ENCODE measurements at places on chromosomes 13 and 19.

- no peak for DNase-seq
Measured at GRCh38 chr19:7262470-7262869, 31.7 kb downstream of the INSR start.

DNA sequence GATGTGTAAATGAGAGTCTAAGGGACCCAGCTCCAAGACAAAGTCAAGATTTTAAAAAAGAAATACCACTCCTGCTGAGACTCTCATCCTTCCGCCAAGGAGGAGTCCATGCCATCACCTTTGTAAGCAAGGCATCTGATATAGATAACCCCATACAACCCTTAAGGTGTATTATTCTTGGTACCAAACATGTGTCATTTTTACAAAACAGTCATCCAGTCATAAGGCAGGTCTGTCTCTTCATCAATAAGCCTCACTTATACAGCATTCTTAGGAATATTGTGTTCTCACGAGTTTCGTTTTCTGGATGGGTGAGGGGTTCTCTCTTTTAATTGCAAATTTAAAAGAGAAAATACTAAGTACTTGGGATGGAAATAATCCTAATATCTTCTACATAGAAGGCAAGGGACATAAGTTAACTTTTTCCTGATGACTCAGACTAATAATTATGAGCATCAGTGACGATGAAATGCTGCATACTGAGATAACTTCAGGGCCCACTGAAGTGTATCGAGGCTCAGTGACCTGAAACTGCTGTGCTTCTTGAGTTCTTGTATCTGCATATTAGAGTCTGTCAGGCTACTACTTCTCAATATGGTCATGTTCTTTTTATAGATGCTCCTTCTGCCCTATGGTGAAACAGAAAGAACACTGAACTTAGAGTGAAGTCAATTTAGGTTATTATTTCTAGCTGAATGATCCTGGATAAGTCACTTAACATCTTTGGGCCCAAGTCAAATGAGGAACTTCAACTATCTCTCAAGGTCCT, 166.6 kb downstream of the KLF12 start:
- no peak for DNase-seq

- no peak for DNase-seq
Measured at GRCh38 chr13:58080806-58081205, 449.3 kb downstream of the PCDH17 start.

DNA sequence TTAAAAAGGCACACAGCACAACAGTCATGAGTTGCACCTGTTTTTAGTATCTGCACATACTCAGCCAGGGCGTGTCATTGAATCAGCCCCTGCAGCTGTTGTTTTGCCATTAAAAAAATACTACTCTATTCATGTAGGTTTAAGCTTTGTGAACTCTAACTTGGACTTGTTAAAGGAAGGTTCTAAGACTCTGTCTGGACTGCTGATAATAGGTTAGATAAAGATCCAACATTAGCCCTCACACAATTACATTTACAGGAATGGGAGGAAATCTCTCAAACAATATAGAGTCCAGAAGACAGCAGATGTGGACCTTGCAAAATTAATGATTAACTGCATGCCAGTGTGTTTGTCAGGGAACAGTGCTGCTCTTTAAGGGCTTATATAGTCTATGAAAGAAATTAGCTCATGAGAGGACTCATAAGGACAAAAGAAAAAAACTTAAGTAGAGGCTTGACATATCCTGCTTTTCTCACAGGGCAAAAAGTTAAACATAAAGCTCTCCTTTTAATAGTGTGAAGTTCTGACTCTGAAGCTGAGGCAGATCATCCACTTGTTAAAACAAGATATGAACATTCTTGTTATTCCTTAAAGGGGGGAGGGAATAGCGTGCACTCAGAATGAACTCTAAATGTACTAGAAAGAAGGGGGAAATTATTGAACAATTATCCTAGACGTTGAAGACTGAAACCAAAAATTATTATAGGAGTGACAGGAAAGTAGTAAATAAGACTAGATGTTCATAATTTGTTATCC, 243.6 kb downstream of the NDFIP2 start:
- DNase-seq, result no peak

GRCh38 chr13:48873587-48873986, 102.1 kb upstream of the FNDC3A start:
- peak; percentile 78 for DNase-seq

GRCh38 chr19:49876422-49877019, 634 bp downstream of the AKT1S1 start:
- peak; percentile 99 for DNase-seq

DNA sequence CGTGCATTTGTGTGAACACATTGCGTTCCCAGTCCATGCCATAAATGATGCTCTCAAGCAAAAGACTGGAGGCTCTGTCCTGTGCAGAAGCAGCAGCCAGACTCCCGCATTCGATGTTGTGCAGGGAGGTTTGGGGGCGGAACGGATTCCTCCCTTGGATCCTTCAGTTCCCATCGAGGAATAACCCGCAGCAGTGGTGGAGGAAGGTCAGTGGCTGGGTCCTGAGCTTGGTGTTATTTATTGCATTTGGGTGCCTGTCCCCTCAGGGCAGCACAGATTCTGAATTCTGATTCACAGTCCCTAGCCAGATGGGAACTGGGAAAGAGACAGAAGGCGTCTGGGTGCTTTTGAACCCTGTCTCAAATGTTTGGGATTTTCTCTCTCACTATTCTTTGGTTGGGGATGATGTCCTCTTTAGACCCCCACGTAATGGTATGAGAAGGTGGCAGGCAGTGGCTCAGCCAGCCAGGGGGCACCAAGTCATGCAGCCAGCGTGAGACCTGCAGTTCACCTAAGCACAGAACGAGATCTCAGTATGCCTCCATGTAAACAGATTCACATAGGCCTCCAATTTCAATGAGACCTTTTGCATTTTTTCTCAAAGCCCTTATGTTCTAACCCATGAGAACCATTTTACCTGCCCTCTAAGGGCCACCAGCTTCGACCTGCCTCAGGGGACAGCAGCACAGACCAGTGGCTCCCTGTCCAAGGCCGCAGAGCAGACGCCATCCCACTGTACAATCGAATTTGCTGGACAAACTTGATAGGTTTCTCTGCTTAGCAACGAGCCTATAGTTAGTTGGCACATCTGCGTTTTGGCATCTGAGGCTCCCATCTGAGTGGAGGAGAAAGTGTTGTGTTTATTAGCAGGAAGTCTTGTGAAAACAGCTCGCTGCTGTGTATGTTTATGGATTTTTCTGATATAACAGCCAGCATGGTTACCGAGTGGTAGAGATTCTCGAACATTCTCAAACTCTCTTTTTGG, 17.8 kb downstream of the KCTD15 start:
- no peak for DNase-seq

DNA sequence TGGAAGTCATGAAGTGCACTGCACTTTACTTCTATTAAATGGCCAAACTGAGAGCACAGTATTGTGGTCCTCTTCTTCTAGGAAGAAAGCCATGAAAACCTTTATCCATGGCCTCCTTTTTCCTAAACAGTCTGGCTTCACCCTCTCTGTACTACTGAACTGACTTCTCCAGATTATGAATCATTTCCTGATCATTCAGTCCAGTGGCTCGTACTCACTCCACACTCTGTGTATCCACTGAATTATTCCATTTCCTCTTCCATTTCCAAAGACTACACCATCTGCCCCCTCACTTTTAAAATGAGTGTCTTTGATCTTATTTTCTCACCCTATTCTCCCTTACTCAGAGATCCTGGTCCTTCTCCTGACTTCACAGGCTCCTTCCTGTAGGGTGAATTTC, 29.7 kb upstream of the FREM2 start:
- peak; percentile 12 for DNase-seq

- no peak for DNase-seq
Measured at GRCh38 chr13:95226932-95227695, 74.1 kb downstream of the ABCC4 start.

DNA sequence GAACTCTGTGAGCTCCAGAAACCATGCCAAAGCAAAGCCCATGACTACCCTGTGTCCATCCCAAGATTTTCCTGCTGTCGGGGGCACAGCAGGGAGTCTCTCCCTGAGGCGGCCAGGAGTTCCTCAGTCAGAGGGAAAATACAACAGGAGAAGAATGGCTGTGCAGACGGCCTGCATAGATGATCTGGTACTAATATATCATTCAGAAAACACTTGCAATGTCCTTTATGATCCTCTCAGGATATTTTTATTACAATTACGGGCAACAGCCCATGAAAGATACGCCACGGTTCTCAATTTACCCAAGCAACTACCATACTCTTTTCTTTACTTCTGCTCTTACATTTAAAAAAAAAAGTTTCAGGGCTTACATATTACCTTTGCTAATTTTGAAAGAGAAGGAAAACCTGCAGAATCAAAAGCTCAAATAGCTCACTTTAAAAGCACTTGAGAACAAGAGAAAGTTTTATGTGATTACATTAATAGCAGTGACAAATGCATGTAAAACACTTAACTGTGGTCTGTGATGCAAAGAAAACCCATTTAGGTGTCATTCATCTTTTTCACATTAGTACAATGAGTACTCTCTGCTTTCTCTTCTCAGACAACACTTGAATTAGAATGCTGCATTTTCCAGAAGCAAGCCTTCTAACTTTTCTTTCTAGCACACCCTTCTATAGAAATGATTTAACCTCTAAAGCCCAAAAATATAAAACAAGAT, 460.8 kb downstream of the KLF5 start:
- no peak for DNase-seq

DNA sequence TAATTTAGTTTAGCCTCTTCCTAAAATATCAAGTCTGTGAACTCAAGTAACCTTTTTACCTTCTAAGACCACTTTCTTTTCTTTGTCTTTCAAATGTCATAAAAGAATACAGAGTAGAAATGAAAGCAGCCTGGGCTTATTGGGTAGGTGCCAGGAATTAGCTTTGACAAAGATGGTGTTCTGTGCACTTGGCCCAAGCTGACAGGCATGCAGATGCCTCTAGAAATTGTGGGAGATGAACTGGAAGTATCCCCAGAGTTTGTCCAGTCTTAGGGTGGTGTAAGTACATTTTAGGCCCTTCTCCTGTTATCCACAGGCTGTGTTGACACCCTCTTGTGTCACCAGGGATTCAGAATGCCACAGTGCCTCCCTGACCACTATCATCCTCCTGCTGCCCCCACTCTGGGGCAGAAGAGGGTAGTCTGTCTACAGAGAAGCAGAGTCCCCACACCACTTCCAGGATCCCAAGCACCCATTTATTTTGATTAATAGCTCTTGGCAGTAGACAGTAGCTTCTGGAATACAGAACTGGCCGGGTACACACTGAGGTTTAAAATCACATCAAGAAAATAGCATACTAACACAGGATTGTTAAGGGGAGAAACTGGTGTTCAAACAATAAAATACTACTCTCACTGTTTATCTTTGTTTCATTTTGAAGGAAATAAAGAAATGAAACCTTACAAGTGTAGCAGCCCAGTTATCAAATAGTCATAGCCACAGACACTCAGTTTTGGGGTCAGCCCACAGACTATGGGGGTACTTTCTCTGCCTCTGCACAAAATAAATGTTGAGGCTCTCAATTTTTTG, 343.2 kb downstream of the KCNRG start:
- DNase-seq, result no peak

- DNase-seq, result peak; percentile 34
Measured at GRCh38 chr13:27541386-27541785, 78.9 kb downstream of the LNX2 start.

- no peak for DNase-seq
Measured at GRCh38 chr13:88761145-88761544, 1090.0 kb downstream of the SLITRK5 start.

DNA sequence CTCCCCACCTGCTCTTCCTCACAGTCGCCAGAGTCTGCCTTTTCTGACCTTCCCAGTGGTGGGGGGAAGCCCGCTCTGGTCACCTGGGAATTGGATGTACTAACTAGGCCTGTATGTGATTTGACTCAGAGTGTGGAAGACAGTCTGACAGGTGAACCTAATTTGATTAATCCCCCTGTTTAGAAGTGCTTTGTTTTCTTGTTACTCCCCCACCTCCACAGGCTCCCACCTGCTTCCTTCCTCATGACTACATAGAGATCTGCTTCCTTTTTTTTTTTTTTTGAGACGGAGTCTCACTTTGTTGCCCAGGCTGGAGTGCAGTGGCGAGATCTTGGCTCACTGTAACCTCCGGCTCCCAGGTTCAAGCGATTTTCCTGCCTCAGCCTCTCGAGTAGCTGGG, 44.0 kb downstream of the COG3 start:
- no peak for DNase-seq

DNA sequence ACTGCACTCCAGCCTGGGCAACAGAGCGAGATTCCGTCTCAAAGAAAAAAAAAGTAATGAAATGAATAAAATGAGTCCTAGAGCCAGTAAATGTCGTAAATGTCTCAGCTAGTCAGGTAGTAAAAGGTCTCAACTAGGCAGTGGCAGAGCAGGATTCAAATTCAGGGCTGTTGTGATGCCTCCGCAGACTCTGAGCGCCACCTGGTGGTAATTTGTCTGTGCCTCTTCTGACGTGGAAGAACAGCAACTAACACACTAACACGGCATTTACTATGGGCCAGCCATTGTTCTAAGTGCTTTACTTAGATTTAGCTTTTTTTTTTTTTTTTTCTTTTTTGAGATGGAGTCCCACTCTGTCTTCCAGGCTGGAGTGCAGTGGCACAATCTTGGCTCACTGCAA, 30.2 kb downstream of the CYP2F1 start:
- peak; percentile 77 for DNase-seq

DNA sequence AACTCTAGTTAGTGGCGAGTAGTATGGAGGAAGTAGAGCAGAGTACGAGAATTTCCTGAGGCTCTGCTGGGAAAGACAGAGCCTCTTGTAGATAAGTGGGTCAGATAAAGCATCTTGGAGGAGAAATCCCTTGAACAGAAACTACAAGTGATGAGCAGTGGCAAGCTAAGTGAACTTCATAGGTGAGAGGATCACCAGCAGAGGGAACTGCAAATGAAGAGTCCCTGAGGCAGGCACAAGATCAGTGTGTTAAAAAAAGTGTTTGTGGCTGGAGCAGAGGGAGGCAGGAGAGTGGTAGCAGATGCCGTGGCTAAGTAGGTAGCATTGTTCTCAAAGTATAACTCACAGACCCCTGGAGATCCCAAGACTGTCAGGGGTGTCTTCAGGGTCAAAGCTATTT, 437.6 kb downstream of the HS6ST3 start:
- DNase-seq, result no peak

GRCh38 chr13:22027566-22027965, 356.7 kb downstream of the FGF9 start:
- no peak for DNase-seq

DNA sequence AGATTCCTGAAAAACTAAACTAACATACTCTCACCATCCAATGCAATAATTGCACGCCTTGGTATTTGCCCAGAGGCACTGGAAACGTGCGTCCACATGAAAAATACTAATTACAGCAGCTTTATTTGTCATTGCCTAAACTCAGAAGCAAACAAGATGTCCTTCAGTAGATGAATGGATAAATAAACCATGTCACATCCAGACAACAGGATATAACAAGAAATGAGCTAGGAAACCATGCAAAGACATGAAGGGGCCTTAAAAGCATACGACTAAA, 25.0 kb downstream of the ELL start:
- DNase-seq, result no peak
